ENCODE measurements at places on chromosomes 7 and 10. TPM values are rescaled to one million over a fixed set of nuclear protein-coding genes. Genes with fewer than 3 reads are reported as not detected.

DNA sequence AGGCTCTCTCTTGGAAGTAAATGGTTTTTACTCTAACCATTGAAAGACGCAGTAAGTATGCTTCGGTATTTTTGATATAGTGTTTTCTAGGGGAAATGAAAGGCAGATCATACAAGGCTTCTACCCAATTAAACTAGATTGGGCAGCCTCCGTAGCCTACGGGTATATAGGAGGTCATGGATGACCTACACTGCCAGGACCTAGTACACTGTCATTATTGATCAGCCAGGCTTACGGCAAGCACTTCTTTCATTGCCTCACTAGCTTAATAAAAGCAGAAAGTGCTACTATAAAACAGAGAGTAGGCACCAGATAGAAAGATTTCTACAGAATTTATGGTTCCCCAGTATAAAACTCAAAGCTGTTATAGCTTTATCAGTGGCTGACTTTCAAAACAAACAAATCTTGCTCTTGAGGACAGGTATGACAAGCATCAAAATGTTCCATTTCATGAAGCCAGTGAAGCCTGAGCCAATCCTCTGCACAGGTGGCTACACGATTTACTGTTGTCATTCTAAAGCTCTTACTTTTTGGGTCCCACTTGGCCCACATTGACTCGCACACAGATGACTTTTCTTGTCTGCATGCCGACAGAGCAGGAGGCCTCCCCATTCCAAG lies 358.1 kb downstream of the THSD7A start:
- DNase-seq, result no peak

DNA sequence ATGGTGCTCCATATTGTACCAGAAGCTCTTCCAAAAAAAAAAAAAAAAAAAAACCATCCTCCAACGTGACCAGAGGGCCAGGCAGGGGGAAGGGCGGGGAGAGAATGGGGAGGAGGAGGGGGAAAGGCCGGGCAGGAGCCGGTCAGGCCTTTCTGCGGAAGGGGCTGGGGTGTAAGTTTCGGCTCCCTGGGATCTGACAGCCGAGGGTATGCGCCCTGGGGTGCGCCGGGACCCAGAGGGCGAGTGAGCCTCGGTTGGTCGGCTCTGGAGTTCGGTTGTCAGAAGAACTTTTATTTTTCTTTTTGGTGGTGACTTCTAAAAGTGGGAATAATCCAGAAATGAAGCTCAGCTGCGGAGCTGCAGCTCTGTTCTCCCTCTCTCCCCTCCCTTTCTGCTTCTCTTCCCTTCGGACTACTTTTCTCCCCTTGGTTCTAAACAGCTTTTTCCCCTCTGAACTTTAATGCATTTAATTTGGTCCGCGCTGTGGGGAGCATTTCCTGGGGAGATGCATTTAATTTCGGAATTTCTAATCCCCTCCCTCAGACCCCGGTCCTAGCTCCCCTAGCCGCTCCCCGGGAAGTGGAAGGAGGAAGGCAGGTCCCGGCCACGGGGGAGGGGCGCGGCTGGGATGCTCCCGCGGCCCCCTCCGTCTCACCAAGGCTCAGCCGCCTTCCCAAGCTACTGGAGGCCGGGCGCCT lies 3.9 kb upstream of the PAX2 start:
- DNase-seq, result no peak

GRCh38 chr10:93410697-93411348 lies 71.3 kb downstream of the MYOF start:
- no peak for DNase-seq

The CALML5 gene
- total RNA-seq, result not detected

DNA sequence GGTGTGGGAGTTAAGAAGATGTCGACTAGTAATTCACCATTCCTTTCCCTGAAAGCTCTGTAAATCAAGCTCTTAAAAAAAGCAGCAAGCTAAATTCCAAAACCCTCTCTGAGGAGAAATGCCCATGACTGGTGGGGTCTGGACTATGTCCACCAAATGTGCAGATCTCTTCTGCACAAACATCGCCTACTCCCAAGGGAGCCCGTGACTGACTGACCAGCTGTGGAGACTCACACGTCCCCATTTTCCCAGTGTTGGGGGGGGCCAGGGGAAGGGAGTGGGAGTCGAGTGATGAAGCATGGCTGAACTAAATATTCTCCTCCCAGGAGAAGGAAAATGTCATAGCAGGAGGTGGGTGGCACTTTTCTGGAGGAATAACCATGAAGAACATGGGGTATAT lies 164.1 kb upstream of the HPS1 start:
- DNase-seq, result no peak

The SMKR1 gene
- 0.22 TPM for total RNA-seq

Data from lung microvascular endothelial cell (primary cell).